ENCODE measurements at places on chromosomes 3 and 15.

DNA sequence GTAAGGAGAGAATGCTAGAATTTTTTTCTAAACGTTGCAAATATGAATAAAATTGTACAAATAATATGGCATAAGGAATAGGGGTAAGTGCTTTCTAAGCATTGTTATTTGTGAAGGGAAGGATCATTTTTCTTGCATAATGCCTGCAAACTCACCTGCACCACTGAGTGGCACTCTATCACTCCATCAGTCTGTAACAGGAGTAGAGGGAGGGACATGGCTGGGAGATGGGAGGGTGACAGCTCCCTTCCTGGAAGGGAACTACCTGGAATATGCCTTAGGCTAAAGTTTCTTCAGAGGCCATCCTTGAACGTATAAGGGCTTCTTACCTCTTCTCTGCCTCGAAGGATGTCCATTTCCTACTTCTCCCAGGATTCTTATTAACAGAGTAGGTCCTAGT is 3.0 kb downstream of the NAALADL2 start:
- DNase-seq, result peak; percentile 62

GRCh38 chr3:149023951-149024350 is 32.6 kb downstream of the GYG1 start:
- DNase-seq, result no peak

DNA sequence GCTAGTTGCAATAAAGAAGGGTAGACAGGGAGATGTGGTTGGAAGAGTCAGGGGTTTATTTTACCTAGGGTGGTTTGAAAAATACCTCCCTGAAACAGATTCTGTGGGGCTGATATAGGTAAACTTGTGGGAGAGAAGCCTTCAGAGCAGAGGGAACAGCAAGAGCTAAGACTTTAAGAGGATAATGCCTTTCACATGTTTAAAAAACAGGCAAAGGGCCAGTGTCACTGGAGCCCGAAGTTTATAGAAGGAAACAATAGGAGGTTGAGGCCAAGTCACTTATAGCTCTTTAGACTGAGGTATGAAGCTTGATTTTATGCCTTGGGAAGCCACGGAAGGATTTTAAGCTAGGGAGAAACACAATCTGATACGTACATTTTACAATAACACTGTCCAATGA is 448.7 kb downstream of the TAFA4 start:
- no peak for DNase-seq

GRCh38 chr3:82743196-82743595 is 981.8 kb upstream of the GBE1 start:
- DNase-seq, result no peak

DNA sequence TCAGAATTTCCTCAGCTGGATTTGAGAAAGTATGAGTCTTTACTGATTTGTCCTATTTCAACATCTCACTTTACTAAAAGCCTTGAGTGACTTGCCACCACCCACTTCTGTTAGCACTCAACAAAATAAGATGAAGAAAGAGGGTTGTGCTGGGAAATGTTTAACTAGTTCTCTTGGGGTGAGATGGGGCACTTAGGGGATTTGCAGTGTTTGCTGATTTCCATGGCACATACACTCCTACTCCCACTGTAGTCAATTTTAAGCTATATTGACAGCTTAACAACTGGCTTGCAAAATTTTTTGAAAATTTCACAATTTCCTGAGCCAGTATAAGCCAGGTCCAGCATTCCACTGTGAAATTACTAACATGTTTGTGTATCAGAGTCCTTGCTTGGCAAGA is 463.1 kb upstream of the ARHGEF26 start:
- DNase-seq, result no peak

GRCh38 chr3:3551981-3552380 is 247.2 kb upstream of the LRRN1 start:
- DNase-seq, result no peak

DNA sequence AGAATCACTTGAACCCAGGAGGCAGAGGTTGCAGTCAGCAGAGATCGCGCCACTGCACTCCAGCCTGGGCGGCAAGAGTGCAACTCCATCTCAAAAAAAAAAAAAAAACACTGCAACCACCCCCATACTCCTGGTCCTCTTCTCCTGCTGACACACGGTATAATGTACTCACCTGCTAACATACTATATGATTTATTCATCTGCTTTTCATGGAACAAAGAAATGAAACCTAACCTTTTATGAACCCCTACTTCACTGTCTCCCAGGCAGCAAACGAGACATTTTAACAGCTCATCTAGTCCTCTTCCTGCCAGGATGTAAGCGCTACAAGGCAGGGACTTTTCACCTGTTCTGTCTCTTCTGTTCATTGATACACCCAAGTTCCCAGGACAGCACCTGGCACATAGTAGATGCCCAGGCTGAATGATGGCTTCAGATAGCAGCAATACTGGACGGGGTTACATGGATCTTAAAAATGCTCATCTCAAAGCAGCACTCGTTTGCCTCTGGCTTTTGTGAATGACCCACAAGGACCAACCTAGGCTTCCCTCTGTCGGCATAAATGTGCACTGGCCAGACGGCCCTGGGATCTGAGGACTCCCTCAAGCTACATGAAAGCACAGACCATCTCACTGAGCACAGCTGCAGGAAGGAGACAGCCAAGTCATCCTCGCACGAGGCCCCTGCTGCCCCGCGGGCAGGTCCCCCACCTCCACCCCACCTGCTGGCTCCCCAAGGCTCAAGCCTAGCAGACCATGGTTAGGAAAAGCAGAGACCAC is 20.3 kb downstream of the XXYLT1 start:
- peak; percentile 74 for DNase-seq

- DNase-seq, result no peak
Measured at GRCh38 chr15:52337198-52337853, 41.7 kb upstream of the MYO5C start.

DNA sequence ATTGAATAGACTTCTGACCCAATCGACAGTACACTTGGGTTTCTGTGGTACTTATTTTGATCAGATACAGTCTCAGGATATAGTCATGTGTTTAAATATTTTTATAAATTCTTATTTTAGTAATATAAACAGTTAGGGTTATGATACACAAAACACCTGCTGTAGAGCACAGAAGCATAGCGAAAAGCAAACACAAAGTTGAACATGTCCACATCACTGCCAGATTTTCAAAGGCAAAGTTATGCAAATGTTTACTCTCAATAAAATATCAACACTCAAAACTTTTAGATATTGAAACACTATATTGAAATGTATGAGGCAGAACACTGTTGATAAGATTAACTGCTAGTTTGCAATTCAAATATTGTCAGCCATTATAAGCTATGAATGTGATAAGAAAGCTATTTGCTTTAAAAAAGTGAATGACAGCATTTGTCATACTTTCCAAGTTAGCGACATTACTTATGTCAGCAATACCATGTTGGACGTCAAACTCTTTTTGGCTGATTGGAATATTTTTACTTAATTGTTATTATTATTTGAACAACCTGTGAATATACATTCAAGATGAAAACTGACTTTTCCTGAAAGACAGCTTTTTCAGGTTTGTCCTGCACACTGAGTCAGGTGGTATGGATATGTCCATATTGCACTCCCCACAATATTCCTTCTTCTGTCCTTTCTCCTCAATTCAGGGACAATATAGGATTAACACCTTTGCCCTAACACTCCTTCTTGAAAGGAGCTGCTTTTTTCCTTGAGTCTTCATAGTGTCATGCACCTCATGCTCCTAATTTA is 367.1 kb downstream of the EPHA3 start:
- DNase-seq, result no peak

DNA sequence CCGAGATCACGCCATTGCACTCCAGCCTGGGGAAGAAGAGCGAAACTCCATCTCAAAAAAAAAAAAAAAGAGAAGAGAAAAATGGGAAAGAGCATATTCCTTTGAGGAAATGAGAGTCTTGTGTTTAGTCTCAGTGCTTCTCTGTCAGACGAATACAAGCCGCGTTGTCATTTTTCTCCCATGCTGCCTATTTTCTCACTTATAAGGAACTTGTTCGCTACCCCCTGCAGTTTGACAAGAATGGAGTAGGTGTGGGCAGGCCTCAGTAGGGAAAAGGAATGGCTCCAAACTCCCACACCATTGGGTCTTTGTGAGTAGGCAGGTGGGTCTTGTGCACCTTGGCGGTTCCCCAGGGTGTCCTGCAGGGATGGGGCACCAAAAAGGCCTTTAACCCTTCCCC is 6.5 kb downstream of the GPR160 start:
- DNase-seq, result no peak

DNA sequence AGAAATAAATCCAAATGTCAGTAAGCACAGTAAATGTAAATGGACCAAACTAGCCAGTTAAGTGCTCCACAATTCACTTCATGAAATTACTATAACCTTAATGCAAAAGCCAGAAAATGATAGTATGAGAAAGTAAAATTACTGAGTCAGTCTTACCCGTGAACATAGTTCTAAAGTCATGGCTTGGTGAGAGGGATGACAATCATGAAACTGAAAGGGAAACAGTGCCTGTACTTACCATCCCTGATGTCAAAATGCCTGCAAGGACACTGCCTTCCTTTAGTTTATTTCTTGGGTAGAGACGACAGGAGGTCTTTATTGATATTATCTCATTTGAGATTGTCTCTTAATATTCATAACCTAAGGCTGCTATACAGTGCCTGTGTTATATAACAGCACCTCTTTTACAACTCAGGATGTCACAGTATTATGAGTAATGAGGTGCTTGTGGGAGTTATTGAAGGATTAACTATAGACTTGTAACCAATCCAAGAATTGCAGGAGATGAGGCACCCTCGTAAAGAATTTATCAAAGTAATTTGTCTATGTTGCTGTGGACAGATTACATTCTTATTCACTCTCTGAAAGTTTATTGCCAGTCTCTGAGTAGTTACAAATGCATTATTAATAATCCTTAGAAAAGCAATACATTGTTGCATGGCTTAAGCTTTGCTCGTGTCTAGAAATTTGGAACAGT is 142.9 kb upstream of the BFSP2 start:
- no peak for DNase-seq

DNA sequence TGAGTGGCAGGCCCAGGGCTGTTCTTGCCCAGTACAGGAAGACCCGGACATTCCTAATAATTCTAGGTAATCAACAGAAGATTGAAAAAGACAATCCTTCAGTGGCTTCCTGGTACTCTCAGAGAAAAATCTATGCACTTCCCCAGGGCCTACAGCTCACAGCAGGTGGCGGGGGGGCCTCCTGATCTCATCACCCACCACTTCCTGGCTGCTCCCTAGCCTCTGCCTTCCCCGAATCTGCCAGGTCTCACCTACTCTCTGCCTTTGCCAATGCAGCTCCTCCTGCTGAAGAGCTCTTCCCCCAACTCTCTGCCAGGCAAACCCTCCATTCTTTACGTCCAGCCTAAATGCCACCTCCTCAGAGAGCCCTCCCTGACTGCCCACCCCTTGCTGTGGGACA is 37.5 kb downstream of the EHD4 start:
- DNase-seq, result no peak

DNA sequence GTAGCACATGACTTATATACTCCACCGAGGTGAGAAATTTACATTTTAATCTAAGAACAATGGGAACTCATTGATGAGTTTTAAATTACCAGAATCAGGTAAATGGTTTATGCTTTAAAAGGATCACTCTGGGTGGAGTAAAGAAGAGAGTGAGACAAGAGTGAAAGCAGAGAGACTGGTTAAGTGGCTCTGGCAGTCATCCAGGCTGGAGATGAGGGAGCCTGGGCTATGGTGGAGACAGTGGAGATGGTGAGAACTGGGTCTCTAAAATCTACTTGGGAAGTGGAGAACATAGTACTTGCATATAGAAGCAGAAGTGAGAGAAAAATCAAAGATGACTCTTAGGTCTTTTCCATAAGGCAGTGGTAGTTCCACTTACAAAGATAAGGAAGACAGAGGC is 37.1 kb upstream of the SLC25A36 start:
- no peak for DNase-seq

GRCh38 chr3:4829031-4829394 is 150.2 kb upstream of the BHLHE40 start:
- no peak for DNase-seq

DNA sequence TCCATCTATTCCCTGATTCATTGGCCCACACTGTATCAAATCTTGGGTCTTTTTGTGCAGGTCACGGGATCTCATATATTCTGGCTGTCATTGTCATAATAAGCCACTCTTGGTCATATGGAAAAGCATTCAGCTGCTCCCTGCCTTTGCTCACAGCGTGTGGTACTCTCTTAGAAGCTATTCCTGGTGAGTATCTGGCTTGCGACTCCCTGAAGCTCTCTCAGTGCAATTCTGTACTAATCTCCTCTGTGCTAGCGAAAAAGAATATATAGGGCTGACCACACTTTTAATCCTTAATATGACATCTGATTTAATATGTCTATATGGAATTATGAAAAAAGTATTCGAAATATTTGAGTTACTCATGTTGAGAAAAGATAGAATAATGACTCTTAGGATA is 440.8 kb upstream of the GBE1 start:
- no peak for DNase-seq

DNA sequence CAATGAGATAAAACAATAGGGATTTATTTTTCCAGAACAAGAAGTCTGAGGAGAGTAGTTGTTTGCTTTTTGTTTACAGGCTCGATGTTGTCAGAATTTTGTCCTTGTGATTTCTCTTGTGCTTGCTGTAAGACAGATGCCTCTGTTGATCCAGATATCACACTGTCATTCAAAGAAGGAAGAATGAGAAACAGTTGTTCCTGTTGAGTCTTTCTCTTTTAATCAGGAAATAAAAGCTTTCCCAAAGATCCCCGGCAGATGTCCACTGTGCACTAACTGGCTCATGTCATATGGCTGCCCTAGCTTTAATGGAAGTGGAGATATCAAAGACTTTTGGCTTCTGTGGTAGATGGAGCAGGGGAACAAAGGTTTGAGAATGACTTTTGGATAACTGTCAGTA is 6.8 kb downstream of the SERPINI1 start:
- no peak for DNase-seq

GRCh38 chr15:90062023-90062442 is 40.2 kb downstream of the IDH2 start:
- DNase-seq, result peak; percentile 28

DNA sequence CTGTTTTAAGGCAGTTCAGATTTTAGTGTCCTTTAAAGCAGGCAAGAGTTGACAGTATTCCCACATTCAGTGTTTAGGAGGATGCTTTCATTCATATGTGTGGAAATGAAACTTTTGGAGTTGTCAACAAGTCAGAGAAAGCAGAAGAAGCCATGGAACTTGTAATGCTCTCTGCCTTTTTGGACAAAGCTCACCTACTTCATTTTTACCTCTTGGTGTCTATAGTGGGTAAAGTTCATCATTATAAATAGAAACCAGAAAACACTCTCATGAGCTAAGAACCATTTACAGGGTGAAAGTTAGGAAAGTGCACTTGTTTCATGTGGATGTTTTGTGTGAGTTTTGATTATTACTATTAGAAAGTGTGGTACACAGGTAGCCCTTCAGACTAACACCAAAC is 9.2 kb upstream of the NFKBIZ start:
- no peak for DNase-seq
